ENCODE measurements at places on chromosomes 6 and 20. TPM values are rescaled to one million over a fixed set of nuclear protein-coding genes. Genes with fewer than 3 reads are reported as not detected.

TNFAIP3 gene
- total RNA-seq: 1.6 TPM

OR2H2 gene
- not detected for total RNA-seq

DNA sequence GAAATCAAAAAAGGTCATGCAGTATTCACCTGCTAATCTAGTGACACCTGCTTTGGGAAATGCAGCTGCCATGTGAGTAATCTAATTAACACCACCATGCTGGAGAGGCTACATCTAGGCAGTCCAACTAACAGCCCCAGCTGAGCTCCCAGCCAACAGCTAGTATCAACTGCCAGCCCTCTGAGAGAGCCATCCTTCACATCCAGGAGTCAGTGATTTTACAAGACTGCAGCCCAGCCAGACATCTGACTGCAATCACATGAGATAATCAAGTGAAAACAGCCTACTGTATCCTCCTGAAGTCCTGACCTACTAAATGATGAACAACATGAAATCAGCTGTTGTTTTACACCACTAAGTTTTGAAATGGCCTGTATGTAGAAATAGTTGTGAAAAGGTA, 298.4 kb downstream of the TRDN start:
- DNase-seq: no peak
- no peaks in the 10 kb centered on the region for H3K4me1 ChIP-seq
- H3K27ac ChIP-seq: no peak overlapping the region

GRCh38 chr6:89352278-89353117, at the start of gene UBE2J1:
UBE2J1 (minus strand) TSS chr6:89352722; CDS start chr6:89352569, 153 bp downstream.
- H3K27me3 ChIP-seq: no peaks in the 10 kb centered on the region
- peak; percentile 90 for DNase-seq
- H3K27ac ChIP-seq: peak within 1 kb of the TSS; percentile 19
- no peaks in the 10 kb centered on the region for H3K36me3 ChIP-seq
- peaks cover 4% of the 10 kb centered on the region for H3K4me1 ChIP-seq

FAM120B gene
- total RNA-seq: 12.0 TPM

- H3K36me3 ChIP-seq: no peaks in the 10 kb centered on the region
- H3K4me1 ChIP-seq: peaks cover 3% of the 10 kb centered on the region
- H3K27ac ChIP-seq: no peak overlapping the region
- H3K4me3 ChIP-seq: no peak overlapping the region
- H3K27me3 ChIP-seq: no peaks in the 10 kb centered on the region
- no peak for DNase-seq
Observed at GRCh38 chr6:34517966-34518365, 38.2 kb downstream of the SPDEF start.

- H3K27me3 ChIP-seq: no peaks in the 10 kb centered on the region
- no peak for DNase-seq
- peak overlapping the region; percentile 64 for H3K27ac ChIP-seq
- H3K4me3 ChIP-seq: no peak overlapping the region
Observed at GRCh38 chr20:2379511-2380229, 1.0 kb upstream of the TGM6 start.

DNA sequence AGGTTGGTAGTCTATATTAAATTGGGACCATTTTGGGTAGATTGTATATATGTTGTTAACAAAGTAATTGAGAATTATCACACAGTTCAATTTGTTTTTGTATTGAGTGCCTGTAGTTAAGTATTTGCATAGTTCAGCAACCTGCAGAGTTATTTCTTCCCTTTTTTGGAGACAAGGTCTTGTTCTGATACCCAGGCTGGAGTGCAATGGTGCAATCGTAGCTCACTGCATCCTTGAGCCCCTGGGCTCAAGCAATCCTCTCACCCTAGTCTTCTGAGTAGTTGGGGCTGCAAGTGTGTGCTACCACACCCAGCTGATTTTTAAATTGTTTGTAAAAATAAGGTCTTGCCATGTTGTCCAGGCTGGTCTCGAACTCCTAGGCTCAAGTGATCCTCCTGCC, 250.5 kb downstream of the UTRN start:
- DNase-seq: no peak
- no peaks in the 10 kb centered on the region for H3K27me3 ChIP-seq
- no peak overlapping the region for H3K27ac ChIP-seq
- peaks cover 3% of the 10 kb centered on the region for H3K36me3 ChIP-seq

DNA sequence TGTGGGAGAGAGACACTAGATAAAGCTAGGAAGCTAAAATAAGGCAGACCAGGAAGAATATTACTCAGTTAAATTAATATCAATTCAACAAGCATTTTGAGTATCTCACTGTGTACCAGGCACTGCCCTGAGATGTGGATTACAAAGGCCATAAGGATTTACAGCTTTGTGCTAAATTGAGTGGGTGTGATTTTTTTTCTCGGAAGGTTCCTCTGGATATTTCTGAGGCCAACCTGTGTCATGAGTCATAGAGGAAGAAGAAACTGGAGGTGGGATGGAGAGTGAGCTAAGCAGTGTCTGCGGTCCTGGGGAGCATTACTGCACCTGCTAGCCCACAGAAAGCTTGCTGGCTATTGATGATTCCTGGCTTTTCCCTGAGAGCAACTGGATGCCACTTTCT, 135.2 kb downstream of the RFPL4B start:
- no peaks in the 10 kb centered on the region for H3K4me1 ChIP-seq
- H3K27me3 ChIP-seq: no peaks in the 10 kb centered on the region
- no peak overlapping the region for H3K27ac ChIP-seq
- DNase-seq: no peak

RGS17 gene
- 12.2 TPM for total RNA-seq

DNA sequence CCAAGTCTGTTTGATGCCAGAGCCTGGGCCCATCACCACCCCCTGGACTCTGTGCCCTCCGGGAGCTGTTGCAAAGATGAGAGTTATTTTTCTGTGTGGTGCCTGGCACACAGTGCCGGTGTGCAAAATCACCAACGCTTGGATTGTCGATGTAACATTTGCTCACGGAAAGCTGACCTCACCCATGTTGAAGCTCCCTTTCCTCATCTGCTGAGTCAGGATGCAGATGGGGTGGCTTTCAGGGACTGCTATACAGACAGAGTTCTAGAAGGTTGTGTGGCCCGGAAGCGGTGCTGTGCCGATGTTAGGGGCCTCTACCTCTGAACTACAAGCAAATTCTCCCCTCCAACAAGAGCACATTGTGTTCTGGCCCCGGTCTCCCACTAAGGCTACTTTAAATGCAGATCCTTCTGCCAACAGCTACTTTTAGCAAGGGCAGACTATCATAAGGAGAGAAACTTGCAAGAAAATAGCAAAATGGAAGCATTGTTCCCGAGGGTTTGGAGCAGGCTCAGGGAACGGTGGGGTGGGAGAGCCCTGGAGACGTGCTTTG, 34.0 kb downstream of the EYA2 start:
- no peak overlapping the region for H3K27ac ChIP-seq
- DNase-seq: no peak
- no peak overlapping the region for H3K4me3 ChIP-seq
- H3K4me1 ChIP-seq: no peaks in the 10 kb centered on the region
- no peaks in the 10 kb centered on the region for H3K36me3 ChIP-seq
- no peaks in the 10 kb centered on the region for H3K27me3 ChIP-seq

DNA sequence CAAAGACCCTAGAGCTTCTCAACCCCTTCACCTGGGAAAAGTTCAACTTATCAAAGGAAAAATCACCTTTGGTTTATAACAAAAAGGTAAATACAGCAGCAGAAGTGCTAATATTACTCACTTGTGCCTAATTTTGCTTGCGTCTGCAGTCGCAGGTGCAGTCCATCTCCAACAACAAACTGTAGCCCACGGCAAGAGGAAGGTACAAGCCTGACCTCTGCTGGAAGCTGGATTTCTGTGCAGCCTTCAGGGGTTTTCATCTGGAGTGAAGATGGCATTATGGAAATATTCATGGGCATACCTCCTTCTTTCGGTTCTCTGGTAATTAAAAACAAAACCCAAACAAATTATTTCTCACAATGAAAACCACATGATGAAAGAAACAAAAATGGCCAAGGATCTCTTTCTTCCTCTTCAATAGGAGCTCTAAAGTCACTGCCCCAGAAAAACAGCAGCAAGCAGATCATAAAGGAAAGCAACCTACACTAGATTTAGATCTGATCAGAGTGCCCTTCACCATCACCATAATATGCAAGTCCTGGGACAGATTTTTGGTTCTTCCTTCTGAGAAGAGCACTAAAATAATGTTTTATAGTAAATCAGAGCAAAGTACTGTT, 7.8 kb downstream of the UBE3D start:
- H3K27me3 ChIP-seq: no peaks in the 10 kb centered on the region
- H3K36me3 ChIP-seq: peaks cover 9% of the 10 kb centered on the region
- H3K4me3 ChIP-seq: no peak overlapping the region
- no peak for DNase-seq
- no peaks in the 10 kb centered on the region for H3K4me1 ChIP-seq

TMX4 gene
- total RNA-seq: 7.8 TPM

DNA sequence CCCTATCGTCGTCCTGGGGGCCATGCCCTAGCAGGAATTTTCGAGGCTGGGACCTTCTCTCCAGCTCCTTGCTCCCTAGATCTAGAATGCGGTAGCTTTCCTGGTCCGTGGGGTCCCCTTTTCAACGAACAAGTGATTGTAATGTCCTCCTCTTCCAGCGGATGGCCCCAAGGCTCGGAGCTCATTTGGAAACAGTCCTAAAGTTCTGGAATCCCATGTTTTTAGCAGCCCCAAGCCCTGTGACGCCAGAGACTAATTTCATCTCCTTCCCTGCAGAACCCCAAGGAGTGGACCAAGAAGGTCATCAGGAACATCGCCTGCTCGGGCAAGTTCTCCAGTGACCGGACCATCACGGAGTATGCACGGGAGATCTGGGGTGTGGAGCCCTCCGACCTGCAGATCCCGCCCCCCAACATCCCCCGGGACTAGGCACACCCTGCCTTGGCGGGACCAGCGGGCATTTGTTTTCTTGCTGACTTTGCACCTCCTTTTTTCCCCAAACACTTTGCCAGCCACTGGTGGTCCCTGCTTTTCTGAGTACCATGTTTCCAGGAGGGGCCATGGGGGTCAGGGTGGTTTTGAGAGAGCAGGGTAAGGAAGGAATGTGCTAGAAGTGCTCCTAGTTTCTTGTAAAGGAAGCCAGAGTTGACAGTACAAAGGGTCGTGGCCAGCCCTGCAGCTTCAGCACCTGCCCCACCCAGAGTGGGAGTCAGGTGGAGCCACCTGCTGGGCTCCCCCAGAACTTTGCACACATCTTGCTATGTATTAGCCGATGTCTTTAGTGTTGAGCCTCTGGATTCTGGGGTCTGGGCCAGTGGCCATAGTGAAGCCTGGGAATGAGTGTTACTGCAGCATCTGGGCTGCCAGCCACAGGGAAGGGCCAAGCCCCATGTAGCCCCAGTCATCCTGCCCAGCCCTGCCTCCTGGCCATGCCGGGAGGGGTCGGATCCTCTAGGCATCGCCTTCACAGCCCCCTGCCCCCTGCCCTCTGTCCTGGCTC, 48.5 kb downstream of the PYGB start:
- H3K27ac ChIP-seq: peak overlapping the region; percentile 32
- no peak for DNase-seq
- H3K36me3 ChIP-seq: no peaks in the 10 kb centered on the region
- H3K27me3 ChIP-seq: no peaks in the 10 kb centered on the region

GRCh38 chr6:41649596-41649995, 11.3 kb downstream of the MDFI start:
- no peaks in the 10 kb centered on the region for H3K36me3 ChIP-seq
- no peak overlapping the region for H3K27ac ChIP-seq

All from H1 (cell line).